ENCODE measurements at places on chromosomes 3 and 15. TPM values are rescaled to one million over a fixed set of nuclear protein-coding genes. Genes with fewer than 3 reads are reported as not detected.
A peak's percentile ranks its signal among the peaks of the same experiment; 100 is the strongest.

- DNase-seq, result peak; percentile 9
These were observed 11.5 kb upstream of the TFG start for GRCh38 chr3:100697723-100698285.

DNA sequence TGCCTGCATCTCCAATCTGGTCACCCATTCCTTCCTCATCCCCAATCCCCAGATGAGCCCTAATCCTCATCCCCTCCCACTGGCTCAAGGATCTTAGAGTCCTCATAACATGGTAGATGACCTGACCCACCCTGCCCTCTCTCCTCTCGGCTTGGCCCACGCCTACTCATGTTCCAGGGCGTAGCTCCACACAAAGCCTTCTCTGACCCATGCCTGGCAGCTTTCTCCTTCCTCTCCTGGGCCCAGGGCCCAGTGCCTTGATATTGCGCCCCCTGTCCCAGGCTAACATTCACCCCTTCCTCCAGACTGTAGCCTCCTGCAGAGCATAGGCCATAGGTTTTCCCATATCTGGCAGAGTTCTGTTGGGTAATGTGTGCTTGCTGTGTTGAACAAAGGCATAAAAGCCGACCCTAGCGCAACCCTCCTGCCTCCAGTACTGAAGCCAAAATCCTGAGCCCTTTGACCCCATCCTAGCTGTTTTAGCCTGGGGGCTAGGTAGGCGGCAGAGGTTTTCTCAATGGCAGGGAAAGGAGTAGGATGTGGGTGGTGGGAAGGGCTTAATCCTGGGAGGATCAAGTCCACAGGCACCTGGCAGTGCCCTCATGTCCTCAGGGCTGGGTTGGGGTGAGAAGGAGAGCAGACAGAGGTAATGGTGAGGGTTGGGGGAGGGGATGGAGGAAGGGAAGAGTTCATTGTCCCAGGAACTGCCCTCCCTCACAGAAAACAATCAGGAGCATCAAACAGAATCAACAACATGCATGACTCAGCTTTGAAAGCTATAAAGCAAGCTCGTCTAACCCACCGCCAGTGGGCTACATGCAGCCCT is 35.5 kb downstream of the MESD start:
- DNase-seq, result no peak

GRCh38 chr15:101031213-101031612 is 112.1 kb downstream of the LRRK1 start:
- DNase-seq, result no peak

GRCh38 chr15:63466378-63467192 is 37.8 kb upstream of the USP3 start:
- DNase-seq, result peak; percentile 80

GRCh38 chr3:43768381-43768973 is 77.7 kb downstream of the ABHD5 start:
- peak; percentile 28 for DNase-seq

The HESX1 gene
- total RNA-seq, result 1.5 TPM

DNA sequence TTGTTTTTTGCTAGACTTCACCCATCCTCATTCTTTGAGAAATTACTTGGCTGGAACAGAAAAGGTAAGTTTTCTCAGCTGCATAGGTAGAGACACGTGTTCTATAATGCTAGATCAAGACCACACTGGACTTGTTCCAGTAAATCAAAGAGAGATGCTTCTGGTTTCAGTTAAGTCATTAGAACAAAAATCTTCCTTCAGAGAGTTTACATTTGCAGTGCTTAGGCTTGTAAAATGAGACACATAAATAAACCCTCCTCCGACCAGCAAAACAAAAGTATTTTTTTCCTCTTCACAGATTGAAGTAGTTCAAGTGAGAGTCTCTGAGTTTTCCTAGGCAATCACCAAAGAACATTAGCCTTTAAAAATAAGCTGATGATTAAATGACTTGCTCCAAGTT is 87.3 kb upstream of the PROK2 start:
- DNase-seq, result peak; percentile 48

DNA sequence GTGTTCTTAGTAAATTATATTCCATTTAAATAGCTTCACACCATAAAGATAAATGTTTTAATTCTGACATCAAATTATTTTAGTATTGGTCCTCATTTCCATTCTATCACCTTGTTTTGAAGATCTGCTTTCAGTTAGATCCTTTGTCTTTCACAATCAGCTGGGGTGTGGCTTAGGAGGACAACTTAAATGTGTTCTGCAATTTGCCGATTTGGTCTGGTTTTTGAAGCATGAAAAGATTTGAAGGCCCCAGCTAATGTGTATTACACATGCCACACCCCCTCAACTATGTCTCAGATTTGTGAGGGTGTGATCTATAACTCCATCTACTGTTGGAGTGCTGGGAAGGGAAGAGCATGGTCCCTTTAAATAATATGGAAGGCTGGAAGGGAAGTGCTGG is 516.1 kb upstream of the GOLIM4 start:
- DNase-seq, result no peak

DNA sequence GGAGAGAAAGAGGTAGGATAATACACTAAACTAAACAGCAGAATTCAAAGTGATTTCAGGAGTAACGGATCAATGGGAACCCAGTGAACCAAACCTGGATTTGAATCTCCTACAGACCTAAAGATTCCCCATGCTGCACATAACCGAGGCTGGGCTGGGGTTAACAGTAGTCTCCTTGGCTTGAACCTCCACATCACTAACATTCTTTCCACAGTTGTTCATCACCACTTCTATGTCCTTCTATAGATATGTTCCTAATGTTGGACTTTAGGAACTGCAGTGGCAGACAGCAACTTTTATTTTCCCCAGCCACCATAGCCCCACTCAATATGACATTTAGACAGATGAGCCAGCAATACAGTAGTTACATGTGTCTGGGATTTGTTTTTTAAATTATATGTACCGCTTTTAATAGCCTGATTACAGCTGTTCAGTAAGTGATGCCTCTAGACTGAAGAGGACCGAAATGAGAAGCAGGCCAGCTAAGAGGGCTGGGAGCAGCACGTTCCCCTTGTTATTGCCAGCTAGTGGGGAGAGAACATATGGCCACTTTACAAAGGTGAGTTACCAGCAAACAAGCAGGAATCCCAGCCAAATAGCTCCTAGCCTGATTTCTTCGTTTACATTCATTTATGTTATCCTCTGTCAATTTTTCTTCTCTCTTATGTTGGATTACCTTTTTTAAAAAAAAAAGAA is 472.6 kb upstream of the CDIN1 start:
- DNase-seq, result peak; percentile 54

DNA sequence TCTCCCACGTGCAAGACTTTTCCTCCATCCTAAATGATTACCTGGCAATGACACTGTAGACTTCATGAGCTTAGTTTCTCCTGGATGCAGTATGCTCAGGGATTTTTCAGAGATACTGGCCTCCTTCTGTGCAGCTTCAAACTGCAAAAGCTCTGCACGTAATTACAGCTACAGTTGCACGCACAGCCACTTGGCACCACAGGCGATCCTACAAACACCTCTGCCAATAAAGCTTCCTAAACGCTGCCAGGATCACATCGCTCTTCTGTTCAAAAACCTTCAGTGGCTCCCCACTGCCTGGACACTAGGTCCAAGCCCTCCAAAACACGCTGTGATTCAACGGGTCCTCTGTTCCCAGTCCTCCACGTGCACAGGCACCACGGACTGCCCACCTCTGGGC is 49.5 kb downstream of the NUP210 start:
- DNase-seq, result peak; percentile 35

The ROPN1B gene
- 1.3 TPM for total RNA-seq
